Upper lobe of left lung (tissue), 6 donors: ENCODE measurements at places on chromosomes 4 and X. TPM values are rescaled to one million over a fixed set of nuclear protein-coding genes. Genes with fewer than 3 reads are reported as not detected.

Gene FGFRL1
- 26.7 TPM for total RNA-seq

Gene PRDX4
- total RNA-seq: 57.6 TPM

- no peak for DNase-seq
Observed at GRCh38 chrX:46918434-46918833, 6.2 kb downstream of the JADE3 start.

DNA sequence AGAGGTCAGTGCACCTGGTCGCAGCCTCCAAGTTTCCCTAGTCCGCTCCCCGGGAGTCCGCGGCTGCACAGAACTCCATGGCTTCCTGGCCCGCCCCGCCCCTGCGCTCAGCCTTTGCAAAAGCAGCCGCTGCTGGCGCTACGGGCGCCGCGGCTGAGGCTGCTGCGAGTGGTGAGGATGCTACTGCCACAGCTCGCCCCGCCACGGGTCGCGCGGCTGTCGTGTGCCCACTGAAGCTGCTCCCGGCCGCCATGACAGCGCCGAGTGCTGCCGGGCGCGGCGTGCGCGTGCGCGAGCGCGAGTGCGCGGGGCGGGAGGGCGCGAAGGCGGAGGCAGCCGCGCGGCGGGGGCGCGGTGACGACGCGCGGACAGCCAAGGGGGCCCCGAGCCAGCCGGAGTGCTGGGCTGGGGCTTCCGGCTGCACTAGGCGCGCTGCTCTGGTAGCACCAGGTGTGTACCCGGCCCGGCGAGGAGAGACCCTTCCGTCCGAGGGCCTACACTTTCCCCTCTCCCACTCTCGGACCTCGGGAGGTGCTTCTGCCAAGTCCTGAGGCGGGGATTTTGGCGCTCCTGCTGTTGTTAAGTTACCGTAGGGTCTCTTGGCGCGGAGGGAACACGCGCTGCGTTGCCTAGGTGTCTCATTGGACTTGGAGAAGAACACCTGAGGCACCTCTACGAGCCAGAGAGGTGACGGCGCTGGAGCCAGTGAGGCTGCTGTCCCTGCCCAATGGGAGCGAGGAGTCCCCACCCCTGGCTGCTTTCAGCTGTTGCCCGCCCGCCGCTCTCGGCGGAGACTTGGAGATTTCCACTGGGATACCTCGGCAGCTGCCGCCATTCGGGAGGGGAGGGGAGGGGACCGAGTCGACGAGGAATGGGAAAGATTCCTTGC, 619 bp upstream of the LRBA start:
- DNase-seq: peak; percentile 96
